ENCODE measurements at places on chromosomes 7 and 10.

DNA sequence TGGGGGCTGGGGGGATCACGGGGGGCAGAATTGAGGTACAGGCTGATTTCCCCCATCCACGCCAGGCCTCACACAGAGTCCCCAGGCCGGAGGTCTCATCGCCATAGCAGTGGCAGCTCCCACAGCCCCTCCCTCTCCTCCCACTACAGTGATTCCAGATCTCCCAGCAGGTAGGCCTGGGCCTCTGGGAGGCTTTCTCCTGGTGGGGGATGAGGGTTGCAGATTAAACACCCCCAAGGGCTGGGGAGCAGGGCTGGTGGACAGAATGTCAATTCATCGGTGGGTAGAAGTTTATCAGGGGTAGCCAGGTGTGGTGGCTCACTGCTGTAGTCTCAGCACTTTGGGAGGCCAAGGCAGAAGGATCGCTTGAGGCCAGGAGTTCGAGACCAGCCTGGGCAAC, 37.2 kb upstream of the HSPB1 start:
- DNase-seq = no peak

- no peak for DNase-seq
Measured at GRCh38 chr7:155011086-155011485, 8.2 kb upstream of the PAXIP1 start.

DNA sequence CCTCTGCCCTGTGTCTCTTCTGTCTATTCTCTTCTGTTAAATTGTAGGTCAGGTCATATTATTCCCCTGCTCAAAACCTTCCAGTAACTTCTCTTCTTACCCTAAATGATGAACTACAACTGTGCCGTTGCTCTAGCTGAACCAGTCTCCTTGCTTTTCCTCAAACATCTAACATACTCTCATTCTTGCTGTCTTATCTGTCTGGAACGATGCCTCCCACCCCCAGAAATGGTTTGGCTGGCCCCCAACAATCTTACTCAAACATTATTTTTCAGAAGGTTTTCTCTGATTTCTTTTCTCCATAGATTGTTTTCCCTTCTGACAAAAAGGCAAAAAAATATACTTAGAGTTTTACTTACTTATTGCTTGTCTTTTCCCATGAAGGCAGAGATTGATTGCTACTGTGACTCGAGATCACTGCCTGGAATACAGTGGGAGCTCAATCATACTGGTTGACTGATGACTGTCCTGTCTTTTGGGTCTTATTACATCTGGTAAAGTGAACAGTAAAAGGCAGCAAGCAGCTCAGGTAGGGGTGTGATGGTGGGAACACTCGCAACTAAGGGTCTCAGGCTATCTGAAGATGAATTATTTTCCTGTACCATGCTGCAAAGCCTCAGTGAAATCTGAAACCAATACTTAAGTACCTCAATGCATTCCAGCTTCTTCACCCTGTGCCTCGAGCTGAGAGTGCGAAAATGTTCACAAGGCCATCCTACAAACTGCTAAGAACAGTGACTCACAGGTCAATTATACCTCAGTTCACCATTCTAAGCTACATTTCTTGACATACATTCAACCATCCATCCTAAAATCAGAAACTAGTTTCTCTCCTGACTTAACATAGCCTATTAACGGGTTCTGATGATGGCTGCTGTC, 67.6 kb downstream of the DNMBP start:
- DNase-seq = no peak

- no peak for DNase-seq
Measured at GRCh38 chr10:11167233-11167966, 149.7 kb downstream of the CELF2 start.

GRCh38 chr10:9229702-9230244, 1175.3 kb downstream of the GATA3 start:
- no peak for DNase-seq

- no peak for DNase-seq
Measured at GRCh38 chr10:27388761-27389399, 115.2 kb upstream of the RAB18 start.

DNA sequence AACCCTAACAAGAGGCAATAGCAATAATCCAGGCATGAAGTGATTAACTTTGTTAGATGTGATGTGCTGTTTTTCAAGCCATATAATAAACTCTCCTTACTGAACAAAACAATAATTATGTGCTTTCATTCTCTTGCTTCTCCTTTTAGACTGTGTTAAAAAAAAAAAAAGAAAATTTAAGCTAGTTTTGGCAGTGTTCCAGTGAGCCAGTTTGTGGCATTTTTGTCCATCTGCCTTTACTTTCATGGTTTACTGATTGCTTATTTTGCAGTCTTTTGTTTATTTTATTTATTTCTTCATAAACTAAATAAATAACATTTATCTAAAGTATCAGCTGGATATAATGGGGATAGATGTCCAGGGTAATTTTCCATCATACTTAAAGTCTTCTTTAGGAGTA, 625.3 kb downstream of the CNTNAP2 start:
- peak; percentile 66 for DNase-seq

DNA sequence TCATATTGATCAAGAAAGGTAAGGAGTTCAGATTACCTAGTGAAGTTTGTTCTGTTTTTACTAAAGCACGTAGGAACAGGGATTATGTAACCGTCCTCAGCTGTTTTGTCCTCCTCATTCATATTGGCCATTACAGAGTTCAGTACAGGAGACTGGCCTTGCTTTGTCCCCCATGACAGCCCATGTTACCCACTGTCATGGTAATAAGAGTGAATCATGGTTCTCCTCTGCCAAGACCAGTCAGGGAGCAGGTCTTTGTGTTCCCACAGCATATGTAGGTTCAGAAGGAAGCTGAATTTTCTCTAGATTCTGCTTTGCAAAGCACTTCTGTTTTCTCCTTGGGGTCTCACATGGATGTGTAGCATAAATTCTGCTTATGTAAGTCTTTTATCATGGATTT, 106.2 kb upstream of the GPR141 start:
- no peak for DNase-seq

DNA sequence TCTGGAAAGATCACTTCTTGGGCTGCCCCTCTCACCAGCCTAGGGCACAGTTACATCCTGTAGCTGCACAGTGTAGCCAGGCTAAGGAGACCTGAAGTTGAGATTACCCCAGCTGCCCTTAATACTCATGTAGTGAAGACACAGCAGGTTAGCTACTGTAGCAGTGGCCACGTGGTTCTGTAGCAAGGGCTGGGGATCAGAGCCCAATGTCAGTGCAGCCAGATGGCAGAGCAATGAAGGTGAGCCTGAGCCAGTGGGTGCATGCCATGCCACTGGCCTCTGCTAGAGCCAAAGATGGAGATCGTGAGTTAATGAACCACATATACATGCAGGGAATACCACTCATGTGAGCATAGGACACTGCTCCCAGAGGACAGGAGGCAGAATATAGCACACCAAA, 15.5 kb downstream of the AMPH start:
- no peak for DNase-seq

- DNase-seq = no peak
Measured at GRCh38 chr10:78312197-78313047, 278.8 kb downstream of the RPS24 start.

GRCh38 chr10:33519130-33519860, 184.8 kb upstream of the NRP1 start:
- no peak for DNase-seq

- DNase-seq = no peak
Measured at GRCh38 chr7:81611040-81611439, 158.8 kb downstream of the HGF start.
